H4 (cell line): ENCODE measurements at places on chromosomes 13 and 19. TPM values are rescaled to one million over a fixed set of nuclear protein-coding genes. Genes with fewer than 3 reads are reported as not detected.

DNA sequence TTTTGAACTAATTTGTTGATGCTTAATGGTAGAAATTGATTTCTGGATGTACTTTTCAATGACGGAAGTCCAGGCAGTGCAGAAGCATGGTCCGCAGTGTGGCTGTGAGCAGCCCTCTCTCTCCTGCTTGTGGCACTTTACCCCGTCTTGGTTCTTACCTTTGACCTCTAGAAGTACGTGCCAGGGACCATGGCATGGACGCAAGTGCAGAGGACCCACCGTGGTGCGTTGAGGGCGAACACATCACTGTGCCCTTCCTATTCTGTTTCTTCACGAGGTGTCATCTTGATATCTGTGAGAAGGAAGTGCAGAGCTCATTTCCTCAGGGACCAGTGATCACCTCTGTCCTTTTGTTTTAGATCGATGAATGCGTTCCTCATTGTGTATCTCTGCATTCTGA lies 135.2 kb downstream of the ATP11A start:
- DNase-seq = no peak

- no peak for DNase-seq
Observed at GRCh38 chr13:108120302-108120701, 95.0 kb downstream of the LIG4 start.

Gene ZNF808
- 9.1 and 11.6 TPM in 2 replicates for total RNA-seq

Gene PTPRH
- 3.8 and 5.5 TPM in 2 replicates for total RNA-seq

Gene SNRNP70
- 138 and 189 TPM in 2 replicates for total RNA-seq

Gene CEACAM3
- not detected in 2 replicates for total RNA-seq

DNA sequence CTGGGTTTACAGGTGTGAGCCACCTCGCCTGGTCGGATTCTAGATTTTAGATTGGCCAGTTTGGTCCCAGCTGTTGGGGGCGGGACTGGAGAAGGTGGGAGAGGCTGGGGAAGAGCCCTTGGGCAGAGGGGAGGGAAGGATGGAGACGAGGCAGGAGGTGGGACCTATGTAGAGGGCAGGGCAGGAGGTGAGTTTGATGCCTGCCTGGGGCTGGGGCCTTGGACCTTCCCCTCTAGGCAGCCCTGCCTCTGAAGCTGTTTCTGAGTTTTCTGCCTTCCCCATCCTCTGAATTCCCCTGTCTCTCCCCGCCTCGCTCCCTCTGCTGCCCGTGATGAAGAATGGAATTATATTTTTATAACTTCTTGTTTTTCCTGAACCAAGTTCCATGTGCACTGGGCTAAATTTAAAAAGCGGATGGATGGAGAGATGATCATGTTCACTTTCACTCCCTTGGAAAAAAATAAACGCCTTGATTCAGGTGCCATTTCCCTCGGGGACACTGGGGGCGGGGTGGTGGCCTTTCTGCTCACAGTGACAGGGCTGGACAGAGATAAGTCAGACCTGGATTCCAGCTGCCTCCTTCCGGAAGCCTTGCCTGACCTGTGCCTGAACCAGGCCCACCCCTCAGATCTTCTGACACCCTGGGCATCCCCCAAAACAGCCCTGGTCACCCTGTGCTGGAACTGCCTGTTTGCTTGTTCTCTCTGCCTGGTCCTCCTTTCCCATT lies 16.5 kb upstream of the TNFAIP8L1 start:
- no peak for DNase-seq

Gene CAB39L
- 3.7 and 5.1 TPM in 2 replicates for total RNA-seq

- DNase-seq = no peak
Observed at GRCh38 chr19:7224209-7224686, 70.0 kb downstream of the INSR start.

Gene FOXA3
- total RNA-seq = 0.31 TPM in 1 of 2 replicates, not detected in the other

DNA sequence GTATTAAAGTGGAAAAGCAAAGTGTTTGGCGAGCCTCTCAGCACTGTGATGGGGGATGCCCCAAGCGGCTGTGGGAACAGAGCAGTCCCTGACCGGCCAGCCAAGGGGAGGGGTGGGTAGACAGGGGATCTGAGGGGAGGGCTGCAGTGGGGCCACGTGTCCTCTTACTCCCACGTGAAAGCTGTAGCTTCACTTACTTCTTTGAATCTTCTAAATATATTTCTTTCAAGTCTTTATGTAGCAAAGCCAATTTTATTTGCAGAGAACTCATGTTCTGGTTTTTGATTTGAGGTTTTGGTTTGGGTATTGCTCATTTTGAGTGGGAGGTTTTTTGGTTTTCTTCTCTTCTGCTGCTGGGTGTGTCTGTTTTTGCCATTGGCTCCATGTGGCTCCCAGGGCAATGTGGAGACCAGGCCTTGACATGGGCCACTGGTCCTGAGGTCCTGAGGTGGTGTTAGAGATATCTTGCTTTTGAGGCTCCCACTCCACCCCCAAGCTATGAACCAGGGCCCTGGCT lies 17.7 kb upstream of the OVOL3 start:
- DNase-seq = no peak

GRCh38 chr13:51167393-51168191 lies 54.6 kb upstream of the FAM124A start:
- DNase-seq = no peak

DNA sequence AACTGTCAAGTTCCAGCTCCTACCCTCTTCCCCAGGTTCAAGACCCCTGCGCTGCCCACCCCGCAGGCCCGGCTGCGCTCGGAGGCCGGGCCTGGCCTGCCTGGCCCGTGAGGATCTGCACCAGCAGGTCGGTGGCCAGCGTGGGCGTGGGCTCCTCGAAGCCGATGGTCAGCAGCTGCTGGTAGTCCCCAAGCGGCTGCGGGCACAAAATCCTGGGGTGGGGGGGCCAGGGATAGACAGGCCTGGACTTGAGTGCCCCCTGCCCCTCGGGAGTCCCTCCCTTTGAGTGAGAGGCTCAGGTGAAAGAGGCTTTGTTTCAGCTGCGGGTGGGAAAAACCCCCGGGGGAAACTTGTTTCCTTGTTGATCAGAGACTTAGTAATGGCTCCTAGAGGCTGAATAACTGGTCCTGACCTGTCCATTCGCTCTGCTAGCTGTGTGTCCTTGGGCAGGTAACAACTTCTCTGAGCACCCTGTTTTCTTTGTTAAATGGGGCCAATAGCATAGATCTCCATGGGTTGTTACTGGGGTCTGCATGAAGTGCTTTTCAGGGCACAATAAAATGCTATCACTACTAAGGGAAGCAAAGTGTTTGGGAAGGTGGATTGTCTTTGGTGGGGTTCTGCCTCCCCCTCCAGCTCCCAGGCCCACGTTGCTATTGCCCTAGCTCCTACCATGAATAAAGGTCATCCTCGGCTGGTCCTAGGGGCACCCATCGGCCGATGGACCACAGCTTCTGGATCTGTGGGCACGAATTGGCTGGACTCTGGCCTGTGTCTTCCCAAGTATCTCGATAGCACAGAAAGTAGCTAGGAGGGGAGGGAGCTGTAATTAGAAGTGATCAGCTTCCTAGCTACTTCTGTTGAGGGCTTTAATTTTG lies 3.5 kb downstream of the C19orf67 start:
- no peak for DNase-seq

Gene NUDT19
- 15.9 and 19.3 TPM in 2 replicates for total RNA-seq

Gene ZNF441
- 1.5 and 3.3 TPM in 2 replicates for total RNA-seq

DNA sequence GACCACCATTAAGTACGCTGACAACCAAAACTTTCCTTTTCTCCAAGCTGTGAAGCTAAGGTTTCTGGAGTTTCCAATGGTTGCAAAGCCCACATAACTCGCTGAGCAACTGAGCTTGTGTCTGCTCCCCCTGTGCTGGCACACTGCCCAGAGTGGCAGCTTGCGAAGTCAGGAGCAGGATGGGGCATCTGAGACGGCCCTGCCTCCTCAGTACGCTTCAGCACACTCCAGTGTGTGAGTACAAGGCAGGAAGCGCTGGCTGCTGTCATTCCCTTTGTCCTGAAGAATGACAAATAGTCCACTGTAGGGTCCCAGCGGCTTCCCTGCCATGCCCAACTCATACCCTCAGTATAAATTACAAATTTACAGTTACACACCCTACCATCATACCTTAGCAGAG lies 51.5 kb downstream of the SKA3 start:
- peak; percentile 64 for DNase-seq

DNA sequence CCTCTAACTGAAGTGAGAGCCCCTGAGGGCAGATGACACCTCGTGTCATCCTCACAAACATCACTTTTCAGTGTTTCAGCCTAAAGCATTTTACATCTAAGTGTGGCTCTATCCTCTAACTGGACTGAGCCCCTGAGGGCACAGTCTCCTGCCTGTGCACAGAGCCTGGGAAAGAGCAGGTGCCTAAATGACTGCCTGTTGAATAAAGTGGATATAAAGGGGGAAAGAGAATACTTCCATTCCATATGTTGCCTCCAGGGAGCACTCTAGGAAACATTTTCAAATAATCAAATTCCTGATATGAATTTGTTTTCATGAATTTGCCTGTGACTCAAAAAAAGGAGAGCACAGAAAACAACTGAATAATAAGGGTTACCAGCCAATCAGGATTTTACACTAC lies 32.2 kb downstream of the CNMD start:
- DNase-seq = no peak

DNA sequence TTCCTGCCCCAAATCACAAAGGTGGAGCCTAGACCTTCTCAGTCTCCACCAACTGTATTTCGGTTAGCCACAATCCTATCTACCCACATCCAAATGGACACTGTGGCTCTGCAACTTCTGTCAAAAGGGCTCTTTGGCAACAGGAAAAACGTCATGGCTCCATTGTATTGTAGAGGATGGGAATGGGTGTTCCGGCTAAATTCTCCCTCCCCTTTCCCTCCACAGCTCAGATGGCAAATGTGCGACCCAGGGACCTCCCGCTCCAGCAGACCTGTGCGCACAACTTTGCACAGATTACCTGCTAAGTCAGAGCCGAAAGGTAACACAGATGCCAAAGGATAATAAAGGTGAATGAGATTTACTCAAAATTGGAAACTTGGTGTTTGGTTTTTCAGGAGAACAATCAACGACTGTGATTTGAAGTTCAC lies 968 bp upstream of the KL start:
- no peak for DNase-seq

Gene SPRY2
- total RNA-seq = 4.6 and 5.6 TPM in 2 replicates

DNA sequence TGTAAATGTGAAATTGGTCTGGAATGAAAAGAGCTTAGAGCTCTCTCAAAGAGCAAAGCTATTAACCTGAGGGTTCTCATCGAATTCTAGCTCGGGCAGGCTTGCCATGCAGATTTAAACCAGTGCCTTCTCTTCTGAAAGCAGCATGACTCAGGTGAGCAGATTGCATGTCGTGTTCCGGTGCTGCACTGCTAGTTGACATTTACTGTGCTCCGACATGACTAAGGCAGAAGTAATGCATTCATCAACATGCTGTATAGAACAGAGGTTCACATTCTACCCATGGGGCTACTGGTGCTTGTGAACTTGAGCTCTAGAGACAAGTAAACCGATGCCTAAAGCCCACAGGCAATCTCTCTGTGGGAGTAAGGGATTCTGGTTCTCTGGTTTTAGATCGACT lies 947.7 kb downstream of the EFNB2 start:
- DNase-seq = peak; percentile 14

- no peak for DNase-seq
Observed at GRCh38 chr19:44598880-44599279, 14.5 kb upstream of the IGSF23 start.

GRCh38 chr19:31938675-31939074 lies 406.7 kb upstream of the ZNF507 start:
- DNase-seq = no peak

Gene CLDND2
- total RNA-seq = 0.97 TPM in 1 of 2 replicates, not detected in the other

Gene GDF15
- total RNA-seq = 376 and 378 TPM in 2 replicates

DNA sequence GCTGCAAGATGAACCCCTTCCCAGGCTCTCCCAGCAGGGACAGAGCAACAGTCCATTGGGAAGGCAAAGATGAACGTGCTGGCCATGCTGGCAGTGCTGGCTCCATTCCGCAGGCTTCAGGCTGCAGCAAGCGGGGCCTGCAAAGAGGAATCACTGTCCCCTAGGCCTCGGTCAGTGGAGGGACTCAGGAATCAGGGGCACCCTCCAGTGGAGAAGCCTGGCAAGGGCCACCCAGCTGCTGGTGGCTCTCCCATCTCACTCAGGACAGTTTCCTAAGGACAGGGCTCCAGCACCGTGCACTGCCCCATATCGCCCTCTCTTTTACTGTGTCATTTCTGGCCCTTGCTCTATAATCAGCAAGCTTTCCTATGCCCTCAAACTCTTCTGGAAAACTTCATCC lies 498.6 kb downstream of the EFNB2 start:
- DNase-seq = no peak

GRCh38 chr13:78650717-78651083 lies 8.3 kb downstream of the OBI1 start:
- no peak for DNase-seq
